ENCODE measurements at places on chromosomes 3 and 15.

GRCh38 chr3:146469150-146470017 is at the start of gene PLSCR2:
Gene PLSCR2 (minus strand): TSS chr3:146469561. CDS start chr3:146459904, 9,657 bp downstream.
- peak; percentile 34 for DNase-seq

DNA sequence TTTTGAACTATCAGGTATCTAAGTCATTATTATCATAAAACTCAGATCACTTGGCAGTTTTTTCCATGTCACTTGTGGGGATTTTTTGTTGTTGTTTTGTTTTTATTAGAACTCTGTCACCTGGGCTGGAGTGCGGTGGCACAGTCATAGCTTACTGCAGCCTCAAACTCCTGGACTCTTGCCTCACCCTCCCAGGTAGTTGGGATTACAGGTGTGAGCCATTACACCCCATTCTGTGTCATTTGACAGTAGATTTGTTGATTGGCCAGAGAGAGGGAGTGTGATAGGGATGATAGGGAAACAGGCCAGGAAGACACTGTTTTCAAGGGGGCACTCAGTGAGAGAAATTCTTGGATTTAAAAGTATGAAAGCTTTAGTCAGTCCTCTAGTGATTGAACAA is 54.7 kb upstream of the SCAANT1 start:
- no peak for DNase-seq

DNA sequence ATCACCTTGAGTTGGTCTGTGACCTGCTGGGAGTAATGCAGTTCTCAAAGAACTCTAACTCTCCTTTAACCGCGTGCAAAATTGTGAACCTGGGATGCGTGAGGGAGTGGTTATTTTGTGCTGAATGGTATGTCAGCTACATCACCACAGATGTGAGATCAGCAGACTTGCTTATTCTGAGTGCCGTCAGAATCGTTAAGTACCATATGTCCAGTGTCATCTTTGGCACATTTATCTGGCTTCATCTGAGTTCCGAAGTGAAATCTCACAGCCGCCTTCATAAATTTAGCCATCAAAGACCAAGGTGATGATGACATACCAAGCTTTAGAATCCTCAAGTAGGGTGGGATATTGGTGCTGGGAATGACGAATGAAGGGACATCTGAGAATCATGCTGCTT is 347.2 kb upstream of the TPRG1 start:
- no peak for DNase-seq

DNA sequence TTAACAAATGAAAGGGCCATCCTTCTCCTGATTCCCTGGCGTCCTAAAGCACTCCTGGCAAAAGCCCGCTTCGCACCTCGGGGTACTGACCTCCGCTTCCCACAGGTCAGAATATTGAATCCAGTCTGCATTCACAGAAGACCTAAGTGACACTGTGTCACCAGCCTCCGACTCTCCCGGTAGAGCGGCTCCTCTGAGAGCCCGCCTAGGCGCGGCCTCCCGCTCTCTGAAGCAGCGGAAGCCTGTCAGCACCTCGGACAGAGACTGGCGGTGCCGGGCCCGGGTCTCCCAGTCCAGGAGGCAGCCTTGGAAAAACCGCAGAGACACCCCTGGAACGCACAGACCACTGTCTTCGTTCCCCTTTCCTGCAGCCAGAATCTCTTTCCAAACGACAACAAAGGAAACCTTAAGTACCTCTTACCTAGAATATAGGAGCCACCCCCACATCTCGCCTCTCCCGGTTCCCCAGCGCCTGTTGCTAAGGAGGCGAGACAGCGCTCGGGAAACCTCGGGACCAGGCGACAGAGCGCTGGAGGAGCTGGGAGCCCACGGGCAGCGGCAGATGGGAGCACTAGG is 1.2 kb downstream of the GABRB3 start:
- peak; percentile 5 for DNase-seq

DNA sequence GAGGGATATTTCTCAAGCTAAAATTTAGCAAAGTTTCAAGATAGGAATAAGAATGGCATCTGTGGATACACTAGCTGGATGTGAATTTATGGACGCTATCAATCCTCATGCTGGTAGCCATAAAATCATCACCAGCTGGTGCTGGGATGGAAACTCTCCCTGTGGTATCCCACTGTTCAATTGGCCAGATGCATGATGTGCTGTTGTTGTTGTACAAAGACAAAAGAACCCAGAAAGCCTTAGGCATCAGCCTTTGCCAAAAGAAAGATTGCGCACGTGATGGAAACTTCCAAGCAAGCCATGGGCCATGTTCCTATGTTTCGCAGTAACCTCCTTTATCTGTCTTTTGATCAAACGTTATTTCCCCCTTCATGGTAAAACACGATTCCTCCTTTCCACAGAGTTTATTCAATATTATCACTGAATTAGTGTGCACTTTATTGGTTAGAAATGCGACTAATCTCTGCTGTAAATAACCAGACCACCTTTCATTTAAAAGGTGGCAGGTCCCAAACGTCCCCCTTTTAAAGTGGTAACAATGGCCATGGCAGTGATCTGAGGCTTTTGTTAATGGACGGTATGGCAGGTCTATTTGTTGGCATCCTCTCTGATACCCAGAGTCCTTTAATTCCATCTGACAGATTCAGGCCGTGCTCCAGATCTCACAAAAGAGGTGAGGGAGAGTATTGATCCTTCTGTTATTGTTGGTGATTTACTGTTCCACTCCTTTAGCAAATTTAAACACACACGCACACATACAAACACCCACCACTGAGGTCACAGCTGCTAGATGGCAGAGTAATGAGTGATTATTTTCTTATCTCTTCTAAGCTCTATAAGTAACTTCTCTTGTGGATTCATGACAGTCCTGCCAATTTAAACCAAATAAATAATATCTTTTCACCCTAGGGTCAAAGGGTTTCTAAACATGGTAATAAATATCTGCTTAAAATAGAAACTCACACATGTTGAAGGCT is 291.2 kb upstream of the KCNMB2 start:
- DNase-seq = no peak

- DNase-seq = no peak
These were observed 11.7 kb downstream of the RAD54L2 start for GRCh38 chr3:51550080-51550819.

Data from NCI-H1417 treated with DMSO at 0.1 percent for 48 hours (cell line).